ENCODE measurements at places on chromosomes 6 and 20. TPM values are rescaled to one million over a fixed set of nuclear protein-coding genes. Genes with fewer than 3 reads are reported as not detected.
A peak's percentile ranks its signal among the peaks of the same experiment; 100 is the strongest.

DNA sequence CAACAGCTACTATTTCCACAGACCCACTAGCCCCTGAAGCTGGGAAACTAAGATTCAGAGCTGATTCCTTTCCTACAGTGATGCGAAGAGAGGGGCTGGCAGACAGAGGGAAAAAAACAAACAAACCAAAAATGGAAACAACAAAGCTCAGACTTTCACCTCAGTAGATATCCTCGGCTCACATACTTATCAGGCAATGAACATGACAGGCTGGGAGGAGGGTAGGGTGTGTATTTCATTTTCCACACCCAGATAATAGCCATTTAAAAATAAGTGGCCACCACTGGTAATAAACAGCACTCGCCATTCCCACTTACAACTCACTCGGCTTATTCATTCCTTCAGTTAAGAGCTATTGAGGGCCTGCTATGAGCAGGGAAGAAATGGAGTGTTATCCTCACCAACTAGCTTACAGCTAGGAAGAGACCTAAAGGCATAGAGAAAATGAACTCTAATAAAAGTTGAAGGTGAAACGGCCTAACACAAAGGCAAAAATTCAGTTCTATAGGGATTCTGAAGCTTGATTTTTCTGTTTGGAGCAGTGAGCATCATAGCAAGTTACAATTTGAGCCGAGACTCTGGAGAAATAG is 32.0 kb upstream of the SPTLC3 start:
- no peak for DNase-seq

DNA sequence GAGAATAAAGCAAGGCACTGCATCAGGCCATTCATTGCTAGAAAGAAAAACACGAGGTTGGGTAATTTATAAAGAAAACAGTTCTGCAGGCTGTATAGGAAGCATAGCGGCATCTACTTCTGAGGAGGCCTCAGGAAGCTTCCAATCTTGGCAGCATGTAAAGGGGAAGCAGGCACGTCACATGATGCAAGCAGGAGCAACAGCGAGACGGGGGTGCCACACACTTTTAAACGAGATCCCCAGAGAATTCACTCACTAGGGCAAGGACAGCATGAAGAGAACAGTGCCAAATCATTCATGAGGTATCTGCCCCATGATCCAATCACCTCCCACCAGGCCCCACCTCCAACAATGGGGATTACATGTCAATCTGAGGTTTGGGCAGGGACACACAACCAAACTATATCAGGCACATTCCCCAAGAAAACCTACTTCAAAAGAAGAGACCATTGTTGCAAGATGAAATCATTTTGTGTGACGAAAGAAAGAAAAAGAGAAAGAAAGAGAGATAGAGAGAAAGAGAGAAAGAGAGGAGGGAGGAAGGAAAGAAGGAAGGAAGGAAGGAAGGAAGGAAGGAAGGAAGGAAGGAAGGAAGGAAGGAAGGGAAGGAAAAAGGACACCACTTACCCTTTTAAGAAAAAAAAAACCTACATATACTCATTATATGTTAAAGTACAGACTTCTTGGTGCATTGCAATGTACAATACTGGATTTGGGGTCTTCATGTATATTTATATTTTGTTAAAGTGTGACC is 95.9 kb upstream of the PLEKHG1 start:
- no peak for DNase-seq

- no peak for DNase-seq
These were observed 45.1 kb downstream of the GRM4 start for GRCh38 chr6:34100788-34101187.

- DNase-seq = peak; percentile 94
These were observed 140.1 kb upstream of the SPACA1 start for GRCh38 chr6:87907521-87907920.

- DNase-seq = no peak
These were observed 7.7 kb upstream of the PHACTR3 start for GRCh38 chr20:59596690-59597089.

DNA sequence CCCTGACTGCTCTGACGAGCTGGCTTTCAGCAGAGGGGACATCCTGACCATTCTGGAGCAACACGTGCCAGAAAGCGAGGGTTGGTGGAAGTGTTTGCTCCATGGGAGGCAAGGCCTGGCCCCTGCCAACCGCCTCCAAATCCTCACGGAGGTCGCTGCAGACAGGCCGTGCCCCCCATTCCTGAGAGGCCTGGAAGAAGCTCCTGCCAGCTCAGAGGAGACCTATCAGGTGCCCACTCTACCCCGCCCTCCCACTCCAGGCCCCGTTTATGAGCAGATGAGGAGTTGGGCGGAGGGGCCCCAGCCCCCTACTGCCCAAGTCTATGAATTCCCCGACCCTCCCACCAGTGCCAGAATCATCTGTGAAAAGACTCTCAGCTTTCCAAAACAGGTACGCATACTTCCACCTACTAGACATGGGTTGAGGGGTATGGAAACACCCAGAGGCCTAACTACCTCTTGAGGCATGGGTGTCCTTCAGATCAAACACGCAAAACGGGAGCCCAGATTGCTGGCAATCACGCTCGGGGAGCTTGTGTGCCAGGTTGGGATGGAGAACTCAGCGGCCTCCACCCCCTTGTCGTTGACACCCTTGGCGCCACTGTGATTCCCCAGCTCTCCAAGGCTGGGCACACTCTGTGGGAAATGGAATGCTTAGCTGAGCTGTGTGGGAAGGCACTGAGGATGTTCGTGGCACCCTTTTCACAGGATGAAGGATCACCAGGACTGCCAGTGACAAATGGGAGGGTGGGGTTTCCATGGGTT is 25.3 kb downstream of the CASS4 start:
- DNase-seq = no peak

GRCh38 chr6:87553159-87553765 is 36.5 kb downstream of the RARS2 start:
- DNase-seq = no peak

DNA sequence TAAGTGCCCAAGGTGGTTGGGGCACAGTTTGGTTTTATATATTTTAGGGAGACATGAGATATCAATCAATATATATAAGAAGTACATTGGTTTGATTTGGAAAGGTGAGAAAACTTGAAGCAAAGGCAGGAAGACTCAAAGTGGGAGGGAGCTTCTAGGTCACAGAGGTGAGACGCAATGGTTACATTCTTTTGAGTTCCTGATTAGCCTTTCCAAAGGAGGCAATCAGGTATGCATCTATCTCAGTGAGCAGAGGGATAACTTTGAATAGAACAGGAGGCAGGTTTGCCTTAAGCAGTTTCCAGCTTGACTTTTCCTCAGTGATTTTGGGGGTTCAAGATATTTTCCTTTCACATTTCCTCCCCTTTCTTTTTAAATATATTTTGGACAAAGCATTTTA is 58.0 kb upstream of the SLC35F1 start:
- DNase-seq = no peak

GRCh38 chr6:129686941-129687627 is 22.9 kb downstream of the ARHGAP18 start:
- no peak for DNase-seq

DNA sequence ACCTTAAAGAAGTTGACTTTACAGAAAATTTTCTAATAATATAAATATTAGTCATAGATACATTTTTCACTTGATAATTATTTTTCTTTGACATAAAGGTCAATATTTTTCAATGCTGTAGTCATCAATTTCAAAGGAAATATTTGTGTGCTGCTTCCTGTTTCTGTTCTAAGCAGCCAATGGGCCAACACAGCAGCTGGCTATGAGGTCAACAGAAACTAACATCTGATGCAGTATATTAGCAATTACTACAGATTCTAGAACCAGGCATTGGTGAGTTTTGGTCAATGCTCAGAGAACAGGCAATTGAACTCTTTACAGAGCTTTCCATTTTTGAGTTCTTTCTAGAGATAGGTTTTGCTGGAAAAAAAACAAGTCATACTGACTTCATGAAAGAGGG is 669.6 kb upstream of the NRSN1 start:
- no peak for DNase-seq

GRCh38 chr6:136980070-136980469 is 58.0 kb downstream of the SLC35D3 start:
- no peak for DNase-seq

DNA sequence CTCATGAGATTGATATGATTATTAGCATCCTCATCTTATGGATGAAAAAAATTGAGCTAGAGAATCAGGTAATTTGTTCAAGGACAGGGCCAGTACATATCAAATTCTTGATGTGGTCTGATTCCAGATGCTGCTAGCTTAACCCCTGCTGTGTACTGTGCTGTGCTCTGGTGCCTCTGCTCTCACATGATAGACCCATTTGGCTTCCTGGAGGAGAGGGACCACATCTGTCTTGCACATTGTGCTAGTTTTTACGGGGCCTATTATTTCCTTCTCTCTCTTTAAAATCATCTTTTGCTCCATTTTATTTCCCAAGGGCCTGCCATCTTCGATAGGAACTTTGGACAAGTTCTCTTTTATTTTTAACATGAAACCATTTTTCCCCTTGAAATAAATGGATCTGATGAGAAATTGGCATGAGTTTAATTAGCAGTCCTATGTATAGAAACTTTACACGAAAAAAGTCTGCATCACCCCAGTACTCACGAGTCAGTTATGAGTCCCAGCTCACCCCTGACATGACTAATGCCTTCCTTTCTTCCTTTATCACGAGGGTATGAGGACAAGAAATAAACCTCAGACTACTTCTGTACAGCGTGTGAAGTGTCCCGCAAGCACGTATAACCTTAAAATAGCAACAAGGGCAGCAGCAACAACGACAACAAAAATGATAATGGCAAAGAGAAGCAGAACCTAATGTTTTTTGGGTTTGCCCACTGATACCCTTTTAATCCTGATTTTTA is 26.5 kb downstream of the CD109 start:
- no peak for DNase-seq

- no peak for DNase-seq
These were observed 35.8 kb upstream of the TMEM14A start for GRCh38 chr6:52635049-52635577.

GRCh38 chr6:41372832-41373626 is 37.6 kb downstream of the NCR2 start:
- no peak for DNase-seq

- peak; percentile 74 for DNase-seq
These were observed 76.5 kb downstream of the ADGRG6 start for GRCh38 chr6:142378138-142378875.

DNA sequence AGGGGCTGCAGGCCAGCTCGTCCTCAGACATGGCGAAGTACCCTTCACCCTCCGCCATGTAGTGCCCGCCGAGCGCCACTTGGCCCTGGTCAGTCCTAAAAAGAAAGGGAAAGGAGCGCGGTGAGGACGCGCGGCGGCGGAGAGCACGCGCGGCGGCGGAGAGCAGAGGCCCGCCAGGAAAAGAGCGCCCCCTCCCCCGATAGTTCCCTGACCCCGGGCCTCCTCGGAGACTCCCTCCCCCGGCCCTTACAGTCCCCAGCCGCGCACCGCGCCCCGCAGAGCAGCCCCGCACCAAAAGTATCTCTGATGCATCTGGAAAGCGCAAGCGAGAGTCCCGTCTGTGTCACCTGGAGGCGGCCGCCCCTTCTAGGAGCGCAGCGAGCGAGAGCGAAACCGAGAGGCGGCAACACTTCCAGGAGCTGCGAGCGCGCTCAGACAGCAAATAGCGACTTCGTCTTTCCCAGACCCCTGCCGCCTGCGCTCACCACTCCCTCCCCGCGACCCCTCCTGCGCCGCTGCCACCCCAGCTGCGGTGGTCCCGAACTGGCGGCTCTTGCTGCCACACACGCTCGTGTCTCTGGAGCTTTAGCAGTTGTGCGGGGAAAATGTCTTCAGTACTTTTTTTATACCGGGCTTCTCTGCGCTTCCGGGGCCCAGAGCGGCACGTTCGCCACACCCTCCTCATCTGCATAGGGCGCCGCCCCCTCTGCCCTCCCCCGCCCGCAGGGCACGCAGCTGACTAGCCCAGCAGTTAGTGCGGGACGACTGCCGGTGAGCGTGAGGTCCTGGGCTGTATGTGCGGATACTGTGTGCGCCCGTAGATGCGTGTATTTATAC is at the start of gene TENT5A:
TSS of gene TENT5A (minus strand) at position 598 of the 837 bp plus-strand sequence. CDS start at position 58, 540 bp downstream.
- DNase-seq = peak; percentile 88

GRCh38 chr6:147077251-147077650 is 127.0 kb upstream of the STXBP5 start:
- DNase-seq = no peak

GRCh38 chr20:22470620-22471026 is 113.7 kb downstream of the FOXA2 start:
- DNase-seq = no peak

- DNase-seq = peak; percentile 65
These were observed 15.4 kb upstream of the IER3 start for GRCh38 chr6:30759575-30760239.

- DNase-seq = no peak
These were observed 182.5 kb downstream of the EDN1 start for GRCh38 chr6:12472601-12473038.

DNA sequence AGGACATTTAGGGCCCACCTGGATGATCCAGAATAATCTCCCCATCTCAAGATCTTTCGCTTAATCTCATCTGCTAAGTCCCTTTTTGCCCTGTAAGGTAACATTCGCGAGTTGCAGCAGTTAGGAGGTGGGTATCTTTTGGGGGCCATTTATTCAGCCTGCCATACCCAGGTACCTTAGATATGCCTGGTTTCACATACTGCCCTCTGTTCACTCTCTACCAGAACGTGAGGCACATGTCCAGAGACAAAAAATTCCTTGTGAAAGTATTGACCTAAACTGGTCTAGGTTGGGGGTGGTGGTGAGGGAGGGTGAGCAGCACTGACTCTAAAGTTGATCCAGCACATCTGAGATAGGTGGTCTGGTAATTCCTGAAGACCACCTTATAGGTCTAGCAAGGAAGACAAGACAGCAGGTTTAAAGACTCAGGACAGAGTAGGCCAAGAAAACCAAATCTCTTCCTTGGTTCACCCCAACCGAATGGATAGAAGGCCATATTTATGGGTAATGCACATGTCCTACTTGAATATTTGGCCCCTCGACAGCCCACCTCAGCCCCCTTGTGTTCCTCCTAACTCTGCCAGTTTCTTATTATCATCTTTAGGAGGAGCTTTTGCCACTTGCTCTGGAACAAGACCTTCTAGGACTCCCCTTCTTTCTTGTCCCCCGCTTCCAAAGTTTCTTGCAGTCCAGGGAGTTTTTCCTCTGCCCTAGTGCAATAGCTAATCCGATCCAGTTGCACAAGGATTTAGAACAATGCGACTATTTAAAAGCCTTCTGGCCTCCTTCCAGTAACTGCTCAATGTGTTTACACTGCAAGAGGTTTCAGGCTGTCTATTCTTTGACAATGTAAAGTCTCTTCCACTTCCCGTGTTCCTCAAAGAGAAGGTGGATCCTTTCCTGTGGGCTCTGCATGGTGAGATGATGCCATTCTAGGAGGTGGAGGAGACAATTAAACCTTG is 213.0 kb upstream of the LAMP5 start:
- peak; percentile 84 for DNase-seq

Gene C20orf173
- not detected for total RNA-seq

Gene MRPL2
- 25.8 TPM for total RNA-seq

Gene MPIG6B
- total RNA-seq = 0.47 TPM

Gene AHI1
- total RNA-seq = 15.7 TPM

Gene CLVS2
- not detected for total RNA-seq

Gene ZC3H12D
- not detected for total RNA-seq

Gene ELMO2
- 54.5 TPM for total RNA-seq

Gene LRRC73
- total RNA-seq = not detected

Gene EYA4
- total RNA-seq = 36.8 TPM

Gene LY6G6D
- total RNA-seq = not detected
